Left cardiac atrium (tissue), 4 donors: ENCODE measurements at places on chromosomes 11 and 22.

- no peak for DNase-seq
These were observed 18.0 kb downstream of the SDHAF2 start for GRCh38 chr11:61447601-61448551.

DNA sequence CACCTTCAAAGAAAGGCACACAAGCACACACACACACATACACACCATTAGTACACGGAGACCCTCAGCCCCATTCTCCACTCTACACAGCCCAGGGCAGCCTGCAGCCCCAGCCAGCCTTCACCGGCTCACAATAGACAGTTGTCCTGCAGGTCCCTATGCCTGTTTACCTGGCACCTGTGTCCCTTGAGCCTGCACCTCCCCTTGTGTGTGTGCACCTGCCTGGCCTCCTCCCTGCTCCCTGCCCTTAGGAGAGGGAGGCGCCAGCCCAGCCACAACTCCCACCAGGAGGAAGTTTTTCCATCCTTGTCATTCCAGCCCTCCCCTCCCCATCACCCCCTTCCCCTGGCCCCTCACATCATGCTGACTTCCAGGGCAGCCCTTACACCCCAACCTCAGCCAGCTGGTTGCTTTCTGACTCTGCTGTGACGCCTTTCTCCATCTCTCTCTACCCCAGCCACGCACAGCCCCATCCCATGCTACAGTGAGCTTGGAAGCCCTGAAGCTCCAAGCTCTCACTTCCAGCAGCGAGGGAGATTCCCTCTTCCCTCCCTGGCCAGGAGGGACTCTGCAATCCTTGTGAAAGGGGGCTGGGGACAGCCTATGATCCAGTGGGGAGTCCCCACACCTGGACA, 4.4 kb downstream of the AHNAK start:
- no peak for DNase-seq

- no peak for DNase-seq
These were observed 333.0 kb downstream of the DDX10 start for GRCh38 chr11:108997826-108998225.

- DNase-seq = no peak
These were observed 22.0 kb downstream of the TMEM184B start for GRCh38 chr22:38250643-38251340.

DNA sequence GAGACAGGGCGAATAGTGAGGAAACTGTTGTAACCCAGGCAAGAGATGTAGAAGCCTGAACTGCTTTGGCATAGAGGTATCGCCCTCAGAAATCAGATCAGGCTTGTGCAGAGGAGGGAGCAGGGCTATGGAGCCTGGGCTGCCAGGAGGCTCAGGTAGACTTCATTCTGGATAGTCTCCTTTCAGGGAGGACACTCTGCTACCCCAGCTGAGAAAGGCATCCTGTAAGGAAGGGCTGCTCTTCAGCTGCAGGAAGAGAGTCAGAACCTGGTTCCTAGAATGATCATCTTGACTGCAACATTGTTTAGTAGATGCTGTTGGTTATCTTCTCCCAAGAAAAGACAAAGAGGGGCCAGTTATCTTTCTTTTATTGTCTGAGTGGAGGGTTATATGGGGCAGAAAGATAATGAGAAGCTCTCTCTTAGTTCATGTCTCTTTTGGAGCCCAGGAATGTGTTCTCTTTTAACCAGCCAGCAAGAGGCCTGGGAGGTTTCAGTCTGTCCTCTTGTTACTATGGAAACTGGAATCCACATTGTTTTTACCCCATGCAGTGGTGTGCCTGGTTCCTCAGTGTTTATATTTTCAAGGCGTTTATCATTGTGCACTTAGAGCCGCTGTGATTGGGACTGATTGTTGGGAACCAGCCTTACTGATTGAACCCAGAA, 95.7 kb downstream of the STIM1 start:
- DNase-seq = no peak
